ENCODE measurements at places on chromosomes 5 and 9. TPM values are rescaled to one million over a fixed set of nuclear protein-coding genes. Genes with fewer than 3 reads are reported as not detected.

Gene PPP3R2
- total RNA-seq, result not detected

Gene GRIN1
- total RNA-seq, result not detected

GRCh38 chr5:77129391-77129990, 42.4 kb upstream of the ZBED3 start:
- peak; percentile 13 for DNase-seq

GRCh38 chr5:6159832-6160430, 218.4 kb downstream of the MED10 start:
- no peak for DNase-seq

- DNase-seq, result no peak
These were observed 358.6 kb upstream of the PAPPA start for GRCh38 chr9:115794921-115795475.

DNA sequence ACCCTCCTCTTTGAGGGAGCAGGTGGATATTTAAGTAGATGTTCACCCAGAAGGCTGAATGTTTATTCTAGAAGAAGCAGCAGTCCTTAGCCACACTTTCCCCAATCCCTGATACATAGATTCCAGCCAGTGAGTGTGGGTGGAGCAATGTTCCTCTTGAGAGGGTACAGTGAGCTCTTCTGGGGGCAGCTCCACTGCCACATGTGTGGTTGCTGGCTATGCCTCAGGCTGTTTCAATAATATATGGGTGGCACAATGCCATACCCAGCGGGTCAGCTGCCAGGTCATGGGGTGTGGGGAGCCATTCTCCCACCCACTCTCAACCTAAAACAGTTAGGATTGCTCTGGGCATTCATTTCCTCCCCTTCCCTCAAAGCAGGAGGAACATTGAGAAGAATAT, 61.6 kb upstream of the DAB2 start:
- no peak for DNase-seq

GRCh38 chr5:176870110-176870591, 29.0 kb downstream of the HK3 start:
- DNase-seq, result peak; percentile 38

DNA sequence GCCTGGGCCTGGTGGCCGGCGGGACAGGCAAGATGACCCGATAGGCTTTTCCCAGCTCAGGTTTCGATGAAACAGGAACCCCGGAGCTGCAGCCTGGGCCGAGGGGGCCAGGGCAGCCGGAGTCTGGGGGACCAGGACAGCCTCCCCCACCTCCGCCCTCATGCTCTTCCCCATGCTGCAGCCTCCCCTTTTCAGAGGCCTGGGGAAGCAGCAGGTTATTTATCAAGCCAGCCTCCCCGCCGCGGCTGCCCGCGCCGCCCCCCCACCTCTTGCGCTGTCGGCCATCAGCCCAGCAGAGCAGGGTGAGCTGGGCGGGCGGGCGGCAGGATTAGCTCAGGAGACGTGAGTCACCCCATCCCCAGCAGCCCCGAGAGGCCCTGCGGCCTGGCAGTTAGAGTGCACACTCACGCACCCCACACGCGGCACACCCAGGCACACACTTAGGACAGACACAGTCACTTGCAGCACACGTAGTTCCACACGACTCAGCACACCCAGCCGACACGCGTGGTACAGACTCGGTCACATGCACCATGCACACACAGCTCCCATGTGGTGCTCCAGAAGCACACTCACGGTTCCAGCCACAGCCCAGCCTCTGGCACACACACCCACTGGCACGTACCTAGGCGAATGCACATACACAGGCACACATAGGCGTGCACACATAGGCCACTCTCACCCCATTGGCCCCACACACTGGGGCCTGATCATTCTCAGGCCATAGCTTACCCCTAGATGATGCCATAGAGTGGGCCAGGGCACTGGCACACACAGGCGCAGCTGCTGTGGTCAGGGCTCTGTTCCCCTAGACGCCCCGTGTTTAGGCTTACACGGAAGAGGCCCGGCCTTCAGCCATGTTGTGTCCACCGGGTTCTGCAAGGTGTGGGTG, 13.0 kb downstream of the CXXC5 start:
- DNase-seq, result peak; percentile 95

GRCh38 chr5:72951671-72952468, 4.0 kb upstream of the FCHO2 start:
- DNase-seq, result peak; percentile 78

Data from IMR-90 (cell line).